Left hindlimb (tissue), 1 donor: ENCODE measurements at places on chromosomes 3 and 15.

GRCh38 chr3:59450946-59451763, 401.3 kb upstream of the CFAP20DC start:
- no peak for DNase-seq

- no peak for DNase-seq
These were observed 58.1 kb downstream of the RSRC1 start for GRCh38 chr3:158167737-158168557.

DNA sequence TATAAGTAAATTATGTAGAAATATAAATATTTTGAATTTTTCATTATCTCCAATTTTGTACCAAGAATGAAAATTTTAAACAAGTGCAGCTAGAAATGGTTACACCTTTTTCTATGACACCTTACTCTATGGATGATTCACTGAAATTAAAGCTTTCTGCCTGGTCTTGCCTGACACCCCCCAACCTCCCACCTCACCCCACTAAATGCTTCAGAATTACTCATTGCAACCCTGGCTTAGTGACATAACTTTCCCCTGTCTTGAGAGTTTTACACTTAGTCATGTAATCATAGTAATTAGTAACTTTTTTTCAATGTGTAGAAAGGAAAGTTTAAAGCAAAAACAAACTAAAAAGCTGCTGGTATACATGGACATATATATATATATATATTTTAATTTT, 42.0 kb upstream of the MEIS2 start:
- no peak for DNase-seq

- DNase-seq = no peak
These were observed 172.4 kb downstream of the DCLK3 start for GRCh38 chr3:36591959-36592358.

DNA sequence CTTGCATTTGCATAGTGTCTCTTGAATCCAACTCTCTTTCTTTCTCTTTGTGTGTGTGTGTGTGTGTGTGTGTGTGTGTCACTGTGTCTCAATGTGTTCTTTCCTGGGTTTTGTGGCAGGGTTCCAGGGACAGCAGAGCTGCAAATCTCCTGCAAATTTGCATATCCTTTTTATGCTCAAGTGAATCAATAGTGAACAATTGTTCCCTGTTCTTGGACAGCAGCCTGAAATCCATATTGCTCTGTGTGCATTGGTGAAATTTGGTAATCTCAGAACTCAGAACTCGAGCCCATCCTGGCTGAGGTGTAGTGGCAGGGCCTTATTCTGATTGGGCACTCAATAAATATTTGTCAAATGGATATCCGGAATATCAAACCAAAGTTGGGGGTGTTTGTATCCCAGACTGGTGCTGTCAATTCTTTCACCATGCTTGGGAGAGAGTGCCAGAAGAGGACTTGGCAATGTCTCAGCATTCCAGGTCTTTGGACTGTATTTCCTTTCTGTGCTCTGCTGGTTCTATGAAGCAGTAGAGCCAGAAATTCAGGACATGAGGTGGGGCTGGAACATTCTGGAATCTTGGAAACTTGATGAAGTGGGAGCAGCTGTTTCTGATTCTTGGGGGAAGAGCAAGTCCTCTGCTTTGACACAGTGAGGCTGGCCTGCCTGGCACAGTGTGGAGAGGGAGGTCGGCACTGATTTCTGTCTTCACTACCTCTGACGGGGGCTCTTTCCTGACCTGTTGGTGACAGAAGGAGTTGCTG, 380.6 kb upstream of the C2CD4B start:
- peak; percentile 78 for DNase-seq

DNA sequence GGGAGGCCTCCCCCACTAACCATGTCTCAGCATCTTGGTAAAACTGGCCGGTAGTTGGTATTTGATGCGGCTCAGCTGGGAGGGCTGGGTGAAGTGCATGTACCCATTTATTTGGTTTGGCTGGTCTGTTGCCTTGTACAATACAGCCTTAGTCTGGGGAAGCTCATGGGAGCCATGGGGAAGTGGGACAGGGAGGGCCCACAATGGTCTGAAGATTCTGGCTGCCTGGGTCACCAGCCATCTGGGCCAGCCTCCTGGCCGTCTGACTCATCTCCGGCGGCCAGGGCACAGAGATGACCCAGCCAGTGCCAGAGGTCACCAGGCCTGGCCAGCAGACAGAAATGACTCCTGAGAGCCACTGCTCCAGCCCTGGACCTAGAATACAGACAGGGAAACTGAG, 51.6 kb upstream of the SMAD6 start:
- DNase-seq = no peak

DNA sequence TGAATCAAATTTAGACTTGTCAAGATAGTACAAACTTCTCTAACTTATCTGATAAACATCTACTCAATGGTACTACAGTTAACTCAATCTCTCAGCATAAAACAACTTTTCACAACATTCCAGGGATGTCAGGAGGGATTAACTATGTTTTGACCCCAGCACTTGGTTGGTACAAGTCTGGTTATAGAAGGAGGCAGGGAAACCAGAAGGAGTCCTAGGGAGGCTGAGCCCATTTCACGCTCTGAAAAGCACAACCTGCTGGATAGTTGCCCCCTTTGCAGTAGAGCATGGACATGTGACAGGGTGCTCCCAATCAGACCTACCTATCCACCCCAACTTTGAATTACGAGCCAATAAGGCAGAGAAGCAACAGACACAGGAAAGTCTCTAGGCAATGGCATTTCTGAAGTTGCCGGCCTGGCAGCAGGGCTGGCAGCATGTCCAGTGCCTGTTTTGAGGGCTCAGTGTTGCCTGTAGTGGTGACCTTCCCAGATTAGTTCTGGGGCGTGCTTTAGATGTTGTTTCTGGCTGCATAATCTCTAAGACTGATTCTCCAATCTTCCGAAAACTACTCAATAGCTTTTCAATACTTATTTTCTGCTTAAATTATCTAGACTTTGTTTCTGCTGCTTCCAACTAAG, 8.2 kb downstream of the ANKUB1 start:
- DNase-seq = no peak

DNA sequence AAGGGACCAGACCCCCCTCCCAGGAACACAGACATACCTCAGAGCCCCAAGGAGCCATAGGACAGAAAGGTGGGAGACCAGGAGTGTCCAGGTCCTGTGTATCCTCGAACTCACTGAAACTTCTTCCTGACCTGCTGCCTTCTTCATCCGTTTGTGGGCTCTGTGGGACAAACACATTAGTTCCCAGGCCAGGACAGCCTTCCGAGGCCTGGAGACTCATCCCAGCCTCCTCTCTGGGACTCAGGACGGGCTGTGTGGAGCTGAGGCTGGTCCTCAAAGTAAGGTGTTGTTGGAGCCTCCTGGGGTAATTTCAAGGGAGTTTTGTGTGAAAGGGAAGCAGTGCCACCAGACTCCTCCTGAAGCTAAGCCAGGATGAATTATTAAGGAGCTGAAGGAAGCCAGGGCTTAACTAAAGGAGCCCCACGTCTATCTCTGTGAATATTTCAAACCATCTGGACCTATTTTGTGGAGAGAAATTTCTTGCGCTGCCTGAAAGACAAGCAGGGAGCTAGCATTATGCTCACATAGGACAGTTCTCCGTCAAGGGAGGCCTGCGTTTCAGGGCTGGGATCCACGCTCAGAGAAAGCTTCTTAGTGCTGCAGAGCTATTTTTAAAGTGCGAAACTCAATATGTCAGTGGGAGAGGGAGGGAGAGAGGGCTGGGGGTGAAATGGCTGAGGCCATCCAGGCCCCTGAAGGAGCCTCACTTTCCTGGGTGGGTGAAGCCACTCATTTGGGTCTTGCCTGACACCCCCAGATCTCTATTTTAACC, 29.8 kb upstream of the PLA2G4E start:
- no peak for DNase-seq

DNA sequence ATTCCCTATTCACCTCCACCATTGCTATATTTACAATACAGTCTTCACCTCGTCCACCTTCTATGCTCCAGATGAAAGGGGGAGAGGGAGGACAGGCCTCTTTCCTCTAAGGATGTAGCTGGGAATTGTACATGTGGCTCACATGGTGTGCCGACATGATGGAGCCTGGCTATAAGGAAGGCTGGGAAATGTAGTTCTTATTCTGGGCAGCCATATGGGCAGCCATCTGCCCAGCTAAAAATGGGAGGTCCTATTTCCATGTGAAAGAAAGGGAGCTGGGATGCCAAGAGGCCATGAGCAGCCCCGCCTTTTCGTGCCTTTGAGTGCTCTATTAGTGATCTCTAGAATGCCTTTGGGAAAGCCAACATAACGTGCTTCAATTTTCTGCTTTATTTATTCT, 27.1 kb upstream of the MGLL start:
- DNase-seq = no peak

GRCh38 chr3:18057471-18058091, 315.1 kb upstream of the TBC1D5 start:
- no peak for DNase-seq

GRCh38 chr3:122691195-122691594, 10.6 kb downstream of the PARP14 start:
- no peak for DNase-seq

DNA sequence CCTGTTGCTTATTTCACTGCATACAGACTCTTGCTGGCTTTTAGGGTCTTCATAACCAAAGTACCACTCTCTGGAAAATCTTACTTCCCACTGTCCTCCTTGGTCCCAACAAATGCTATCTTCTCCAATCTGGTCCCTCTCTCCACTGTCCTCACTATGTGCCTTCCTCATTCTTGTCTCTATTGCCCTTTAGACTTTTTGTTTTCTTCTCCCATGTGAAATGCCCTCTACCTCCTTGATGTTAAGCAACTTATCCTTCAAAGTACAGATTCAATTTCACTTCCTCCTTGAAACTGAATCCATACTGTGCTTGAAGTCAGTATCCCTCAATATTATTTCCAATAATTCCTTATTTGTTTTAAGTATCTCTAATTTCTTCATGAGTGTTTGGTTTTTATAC, 60.8 kb downstream of the CGGBP1 start:
- DNase-seq = no peak
